Stimulated activated CD8-positive, alpha-beta memory T cell treated with anti-CD3 and anti-CD28 coated beads, Interleukin-7, amount 100 ng/mL, for 24 hours (primary cell): ENCODE measurements at places on chromosomes 7 and 10.

DNA sequence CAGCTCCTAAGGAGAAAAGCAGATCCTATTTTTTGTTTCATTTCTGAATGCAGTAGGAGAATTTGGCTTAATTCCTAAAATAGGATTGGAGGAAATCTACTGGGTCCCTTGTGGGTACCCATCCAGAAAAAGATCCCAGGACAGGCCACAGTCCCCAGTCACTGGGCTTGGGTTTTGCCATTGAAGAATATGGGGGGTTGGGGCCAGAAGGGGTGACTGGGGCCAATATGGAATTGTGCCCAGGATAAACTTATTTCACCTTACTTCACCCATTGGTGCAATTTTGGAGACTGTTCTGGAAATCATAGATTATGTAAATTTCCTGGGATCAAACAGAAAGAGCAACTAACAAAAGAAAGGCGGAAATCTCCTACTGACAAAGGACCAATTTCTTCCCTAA lies 5.0 kb downstream of the HOXA5 start:
- DNase-seq: no peak

DNA sequence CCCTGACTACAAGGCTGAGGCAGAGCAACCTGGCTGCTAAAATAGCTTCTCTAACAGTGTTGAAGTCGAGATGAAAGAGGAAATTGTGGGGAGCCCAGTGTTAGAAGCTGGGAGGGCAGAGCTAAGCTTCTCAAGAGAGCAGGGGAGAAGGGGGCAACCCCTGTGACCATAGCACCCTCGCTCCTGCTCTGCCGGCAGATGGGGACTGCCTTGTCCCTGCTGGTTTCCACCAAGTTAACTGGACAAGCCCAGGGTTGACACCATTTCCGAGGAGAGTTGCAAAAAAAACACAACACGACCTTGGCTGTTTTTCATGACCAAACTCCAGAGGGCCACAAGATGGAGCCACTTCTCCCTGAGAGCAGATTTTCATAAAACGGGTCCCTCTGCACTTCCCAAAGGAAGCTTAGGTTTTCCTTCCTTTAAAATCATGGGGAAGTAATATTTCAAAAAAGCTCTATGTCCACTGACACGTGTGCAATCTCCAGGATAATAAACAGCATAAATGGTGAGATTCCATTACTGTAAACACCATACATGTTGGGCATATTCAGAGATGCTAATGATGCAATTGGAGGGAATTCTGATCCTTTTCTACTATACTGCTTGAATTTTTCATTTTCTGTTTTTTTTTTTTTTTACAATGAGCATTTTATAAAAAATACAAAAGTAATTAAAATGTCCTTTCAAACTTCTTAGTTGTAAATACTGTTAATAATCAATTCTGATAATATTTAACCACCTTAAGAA lies 140.4 kb downstream of the PIP4K2A start:
- DNase-seq: no peak

GRCh38 chr7:127976056-127976737 lies 55.0 kb downstream of the LRRC4 start:
- DNase-seq: no peak

- DNase-seq: no peak
Observed at GRCh38 chr10:95815133-95815532, 59.2 kb downstream of the ENTPD1 start.

DNA sequence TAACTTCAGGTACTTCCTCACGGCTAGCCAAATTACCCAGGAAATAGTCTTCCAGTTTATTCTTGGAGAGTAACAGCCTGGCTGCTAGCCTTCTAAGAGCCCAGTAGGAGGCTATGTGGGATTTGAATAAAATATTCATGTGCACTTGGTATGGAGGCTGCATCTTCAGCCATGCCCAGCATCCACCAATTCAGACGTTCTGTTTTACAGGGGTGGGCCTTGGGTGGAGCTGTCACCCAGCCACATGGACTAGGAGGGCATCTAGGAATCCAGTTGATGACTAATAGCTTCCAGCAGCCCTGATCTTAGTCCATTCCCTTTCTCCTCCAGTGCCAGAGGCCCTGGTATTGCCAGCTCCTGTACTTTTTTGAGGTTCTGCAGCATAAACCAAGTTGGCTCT lies 66.3 kb upstream of the ZRANB1 start:
- no peak for DNase-seq

GRCh38 chr10:102121739-102122372 lies 1.7 kb upstream of the LDB1 start:
- DNase-seq: no peak

DNA sequence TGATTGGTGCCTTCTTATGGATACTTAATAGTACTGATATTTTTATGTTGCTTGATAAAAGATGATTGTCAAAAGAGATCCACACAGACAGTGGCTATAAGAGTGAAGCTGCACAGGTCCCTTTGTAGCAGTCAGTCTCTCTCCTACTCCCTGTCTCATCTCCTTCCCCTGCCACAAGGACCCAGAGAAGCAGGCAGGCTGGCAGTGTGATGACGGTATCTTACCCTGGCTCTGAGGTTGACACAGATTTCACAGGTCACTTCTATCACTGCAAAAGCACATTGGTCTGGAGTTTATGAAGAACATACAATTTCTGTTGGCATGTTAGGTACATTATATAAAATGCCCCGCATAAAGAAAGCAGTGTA lies 64.4 kb upstream of the AHR start:
- DNase-seq: no peak

DNA sequence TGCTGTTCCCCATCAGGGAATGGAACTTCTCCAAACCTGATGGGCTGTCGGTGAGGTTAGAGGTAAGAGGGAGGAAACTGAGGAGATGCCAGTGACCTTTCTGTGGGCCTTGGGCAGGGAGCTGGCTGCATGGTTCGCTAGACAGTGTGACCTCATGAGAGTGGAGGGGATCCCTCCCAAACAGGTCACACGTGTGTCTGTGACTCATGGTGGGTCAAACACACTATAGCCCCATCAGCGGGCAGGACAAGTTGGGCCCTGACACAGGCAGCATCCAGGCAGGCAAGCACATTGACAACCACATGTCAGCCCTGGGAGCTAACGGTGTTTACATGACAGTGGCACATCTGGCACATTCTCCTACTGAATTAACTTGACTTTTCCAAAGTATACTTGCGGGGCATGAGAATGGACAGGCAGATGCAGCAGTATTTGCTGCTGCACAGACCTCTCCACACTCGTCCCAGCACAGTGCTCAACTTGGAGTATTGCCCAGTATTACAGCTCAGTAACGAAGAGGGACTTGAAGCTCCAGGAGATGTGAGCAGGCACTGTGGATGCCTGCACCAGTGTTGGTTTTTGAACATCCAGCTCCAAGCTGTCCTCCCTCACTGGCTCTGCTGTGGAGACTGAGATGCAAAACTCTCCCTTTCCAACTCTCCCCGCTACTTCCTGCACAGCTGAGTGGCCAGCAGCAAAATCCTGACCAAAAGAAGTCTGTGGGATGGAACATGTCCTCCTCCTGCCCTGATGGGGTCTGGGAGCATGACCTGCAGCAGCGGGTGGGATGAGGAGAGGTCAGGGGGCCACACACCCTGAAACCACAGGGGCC lies 199.6 kb downstream of the WDR37 start:
- DNase-seq: no peak

DNA sequence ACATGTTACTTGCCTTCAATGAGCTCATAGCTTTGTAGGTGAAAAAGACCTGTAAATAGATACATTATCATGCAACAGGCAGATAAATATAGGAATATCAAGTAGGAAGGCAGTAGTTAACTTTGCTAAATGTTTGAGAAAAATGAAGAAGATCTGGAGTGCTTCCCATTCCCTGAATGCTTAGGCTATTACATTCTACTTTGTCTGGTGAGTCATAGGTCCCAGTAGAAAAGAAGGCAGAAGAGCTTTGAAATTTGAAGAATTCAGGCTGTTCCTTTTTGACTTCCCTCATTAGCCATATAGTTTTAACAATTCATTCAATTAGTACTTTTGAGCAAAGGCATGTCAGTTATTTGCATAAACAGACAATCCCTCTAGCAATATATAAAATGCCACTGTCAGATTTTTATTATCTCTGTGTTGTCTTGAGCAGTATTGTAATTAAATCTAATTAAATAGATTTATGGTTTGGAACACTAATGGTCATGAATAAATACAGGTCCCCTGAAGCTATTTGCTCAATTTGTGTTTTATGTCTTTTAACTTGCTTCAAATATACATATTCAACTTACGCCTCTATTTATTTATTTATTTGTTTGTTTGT lies 875.0 kb downstream of the REEP3 start:
- DNase-seq: no peak

DNA sequence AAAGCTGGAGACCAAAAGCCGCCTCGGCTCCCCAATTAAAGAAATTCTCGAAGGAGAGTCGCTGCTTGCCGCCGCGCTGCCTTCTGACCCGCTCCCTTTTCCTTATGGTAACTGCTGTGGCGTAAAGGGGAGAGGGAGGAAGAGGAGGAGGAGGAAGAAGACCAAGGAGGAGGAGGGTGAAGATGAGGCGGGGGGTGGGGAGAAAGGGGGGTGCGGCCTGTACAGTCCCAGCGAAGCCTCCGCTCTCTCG lies 388 bp downstream of the CNOT4 start:
- no peak for DNase-seq

DNA sequence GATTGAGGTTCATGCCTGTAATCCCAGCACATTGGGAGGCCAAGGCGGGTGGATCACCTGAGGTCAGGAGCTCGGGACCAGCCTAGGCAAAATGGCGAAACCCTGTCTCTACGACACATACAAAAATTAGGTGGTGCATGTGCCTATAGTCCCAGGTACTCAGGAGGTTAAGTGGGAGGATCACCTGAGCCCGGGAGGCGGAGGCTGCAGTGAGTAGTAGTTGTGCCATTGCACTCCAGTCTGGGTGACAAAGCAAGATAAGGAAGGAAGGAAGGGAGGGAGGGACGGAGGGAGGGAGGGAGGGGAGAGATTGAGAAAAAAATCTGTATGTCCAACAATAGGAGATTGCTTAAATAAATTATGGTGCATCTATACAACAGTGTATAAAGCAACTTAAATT lies 13.2 kb downstream of the TLL2 start:
- no peak for DNase-seq

GRCh38 chr10:4102802-4103344 lies 317.9 kb upstream of the KLF6 start:
- DNase-seq: no peak

DNA sequence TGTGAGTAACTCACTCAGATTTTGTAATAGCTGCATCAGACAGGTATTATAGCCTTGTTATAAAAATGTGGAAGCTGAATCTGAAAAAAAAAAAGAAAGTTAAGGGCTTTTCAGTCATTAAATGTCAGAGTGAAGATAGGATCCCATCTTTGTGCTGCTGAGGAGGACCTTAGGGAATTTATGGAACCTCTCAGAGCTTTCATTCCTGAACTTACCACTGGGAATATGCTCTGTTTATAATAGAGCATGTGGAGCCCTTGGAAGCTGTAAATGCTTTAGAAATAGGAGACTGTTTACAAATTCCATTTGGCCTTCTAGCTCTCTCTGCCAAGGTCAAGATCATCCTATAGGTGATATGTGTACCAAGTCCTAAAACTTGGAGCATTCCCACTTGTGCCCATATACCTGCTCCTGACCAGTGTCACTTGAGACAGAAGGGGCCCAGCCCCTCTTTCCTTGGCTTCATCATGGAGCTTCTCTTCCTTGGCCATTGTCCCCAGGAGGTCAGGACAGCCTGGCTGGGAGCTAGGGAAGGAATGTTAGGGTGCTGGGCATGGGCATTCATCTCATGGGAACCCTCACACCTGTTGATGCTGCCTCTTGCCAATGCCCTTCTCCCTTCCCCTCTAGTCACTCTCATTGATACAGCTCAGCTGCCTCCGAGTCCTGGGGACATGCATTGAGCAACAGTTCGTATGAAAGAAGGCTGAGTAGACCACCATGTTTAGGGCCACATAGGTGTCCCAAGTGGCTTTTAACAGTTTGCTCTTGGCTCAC lies 105.3 kb downstream of the LRRC18 start:
- no peak for DNase-seq

GRCh38 chr7:157299317-157299612 lies 37.5 kb upstream of the DNAJB6 start:
- DNase-seq: no peak
